Activated naive CD4-positive, alpha-beta T cell treated with anti-CD3 and anti-CD28 coated beads for 36 hours (primary cell): ENCODE measurements at places on chromosomes 16 and 17. TPM values are rescaled to one million over a fixed set of nuclear protein-coding genes. Genes with fewer than 3 reads are reported as not detected.
A peak's percentile ranks its signal among the peaks of the same experiment; 100 is the strongest.

Gene HS3ST6
- not detected for total RNA-seq

DNA sequence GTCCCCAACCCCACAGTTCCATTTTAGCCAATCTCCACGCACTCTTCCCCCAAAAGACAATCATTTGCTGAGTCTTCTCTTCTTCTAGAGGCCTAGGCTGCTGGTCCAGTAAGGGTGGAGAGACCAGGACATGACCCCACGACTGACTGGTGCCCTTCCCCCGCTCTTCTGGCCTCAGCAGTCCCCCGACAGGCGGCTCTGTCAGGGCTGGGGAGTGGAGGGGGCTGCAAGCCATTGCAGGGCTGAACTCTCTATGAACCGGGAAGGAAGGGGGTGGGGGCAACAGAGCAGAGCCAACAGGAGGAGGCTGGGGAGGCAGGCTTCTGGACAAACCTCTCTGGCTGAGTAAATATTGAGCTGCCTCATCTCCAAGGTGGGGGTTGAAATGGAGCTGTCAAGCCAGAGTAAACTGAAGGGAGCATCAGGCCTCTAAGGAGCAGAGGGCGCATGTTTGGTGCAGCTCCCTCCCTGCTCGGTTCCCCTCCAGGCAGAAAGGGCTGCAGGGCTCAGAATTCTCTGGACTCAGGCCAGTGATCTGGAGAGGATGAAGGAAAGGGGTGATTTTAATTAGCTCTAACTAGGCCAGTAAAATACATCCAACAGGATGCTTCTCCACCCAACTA, 8.7 kb downstream of the HOXB1 start:
- DNase-seq = no peak

DNA sequence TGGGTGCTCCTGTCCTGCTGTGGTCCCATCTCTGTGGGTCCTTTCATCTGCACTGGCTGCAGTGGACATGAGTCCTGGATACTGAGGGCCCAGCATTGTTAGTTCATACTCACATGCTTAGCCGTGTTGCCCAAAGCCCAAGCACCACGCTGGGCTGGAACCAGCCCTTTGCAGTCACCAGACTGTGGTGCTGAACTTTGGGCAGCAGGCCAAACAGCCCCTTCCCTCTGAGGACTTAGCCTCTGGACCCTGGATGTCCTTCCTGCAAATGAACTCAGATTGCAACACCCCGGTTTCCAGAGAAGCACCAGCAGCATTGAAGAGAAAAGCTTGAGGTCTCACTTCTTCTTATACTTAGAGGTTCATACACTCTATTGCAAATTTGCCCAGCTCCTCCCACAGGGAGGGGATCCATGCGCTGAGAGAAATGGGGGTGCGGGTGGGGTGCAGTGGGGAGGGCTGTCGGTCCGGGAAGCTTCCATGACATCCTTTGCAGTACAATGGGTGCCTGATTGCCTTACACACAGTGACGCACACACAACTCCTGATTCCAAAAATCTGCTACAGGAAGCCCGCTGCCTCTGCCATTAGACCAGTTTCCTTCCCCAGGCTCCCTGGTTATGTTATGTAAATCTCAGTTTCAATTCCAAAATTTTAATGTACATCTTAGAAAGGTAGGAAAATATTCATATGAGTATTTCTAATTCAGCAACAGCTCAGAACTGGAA, 65.8 kb downstream of the RGS9 start:
- no peak for DNase-seq

GRCh38 chr17:4100883-4101756, 41.7 kb downstream of the ZZEF1 start:
- no peak for DNase-seq

- peak; percentile 44 for DNase-seq
Measured at GRCh38 chr17:4796552-4796920, 572 bp downstream of the PSMB6 start.

GRCh38 chr16:52624891-52625290, 77.9 kb upstream of the TOX3 start:
- DNase-seq = no peak

- DNase-seq = no peak
Measured at GRCh38 chr16:20363191-20363590, 10.7 kb upstream of the UMOD start.

- DNase-seq = peak; percentile 72
Measured at GRCh38 chr17:73192206-73192893, 505 bp upstream of the COG1 start.

Gene LRRC45
- 12.5 TPM for total RNA-seq
